ENCODE measurements at places on chromosomes 1 and 21.

DNA sequence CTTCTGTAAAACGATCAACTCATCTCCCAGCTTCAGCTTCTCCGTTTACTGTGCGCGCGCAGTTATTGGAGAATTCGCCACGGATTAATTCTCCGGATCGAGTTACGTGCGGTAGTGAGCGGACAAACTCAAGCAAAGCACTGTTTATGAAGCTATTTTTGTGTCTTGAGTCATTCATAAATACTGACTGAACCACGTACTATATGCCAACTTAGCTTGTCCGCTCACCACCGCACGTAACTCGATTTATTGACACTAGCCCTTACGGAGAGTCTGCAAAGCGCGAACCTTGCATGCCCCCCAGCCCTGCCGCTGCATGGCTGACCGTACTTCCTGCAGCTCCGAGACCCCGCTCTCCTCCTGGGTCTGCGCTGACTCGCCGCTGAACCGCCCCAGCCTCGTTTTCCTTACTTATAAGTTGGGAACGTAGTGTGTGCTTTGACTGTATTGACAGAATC lies 773 bp downstream of the CHD1L start:
- peaks cover 2% of the 10 kb centered on the region for H3K27me3 ChIP-seq
- H3K4me3 ChIP-seq = peak overlapping the region; percentile 76
- H3K27ac ChIP-seq = peak overlapping the region; percentile 46
- peaks cover 11% of the 10 kb centered on the region for H3K4me1 ChIP-seq
- H3K36me3 ChIP-seq = peaks cover 4% of the 10 kb centered on the region

DNA sequence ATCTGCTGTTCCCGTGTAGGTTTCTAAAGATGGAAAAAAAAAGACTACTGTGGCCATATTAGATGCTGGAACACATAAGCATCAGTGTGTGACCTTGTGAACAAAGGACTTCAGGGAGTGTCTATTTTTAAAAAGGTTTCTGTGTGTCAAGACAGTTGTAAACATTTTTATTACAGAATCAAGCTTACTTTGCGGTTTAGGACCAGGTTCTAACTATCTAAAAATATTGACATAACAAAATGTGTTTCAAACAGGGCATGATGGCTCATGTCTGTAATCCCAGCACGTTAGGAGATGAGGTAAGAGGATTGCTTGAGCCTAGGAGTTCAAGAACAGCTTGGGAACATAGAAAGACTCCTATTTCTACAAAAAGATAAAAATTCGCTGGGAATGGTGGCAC lies 7.1 kb upstream of the DDI2 start:
- no peak overlapping the region for H3K27ac ChIP-seq
- H3K36me3 ChIP-seq = no peaks in the 10 kb centered on the region
- H3K4me3 ChIP-seq = no peak overlapping the region
- DNase-seq = no peak
- no peaks in the 10 kb centered on the region for H3K27me3 ChIP-seq
- H3K4me1 ChIP-seq = no peaks in the 10 kb centered on the region

GRCh38 chr1:167832693-167833092 lies 81.2 kb downstream of the ADCY10 start:
- H3K36me3 ChIP-seq = no peaks in the 10 kb centered on the region
- no peaks in the 10 kb centered on the region for H3K4me1 ChIP-seq
- no peak for DNase-seq
- no peak overlapping the region for H3K4me3 ChIP-seq
- H3K27ac ChIP-seq = no peak overlapping the region

GRCh38 chr1:204685236-204686006 lies at the start of gene LRRN2:
Gene LRRN2, minus strand, starts transcription at chr1:204685738. Its CDS starts 65,746 bp downstream, at chr1:204619992.
- H3K36me3 ChIP-seq = no peaks in the 10 kb centered on the region
- H3K27me3 ChIP-seq = peaks cover 72% of the 10 kb centered on the region
- peaks cover 9% of the 10 kb centered on the region for H3K4me1 ChIP-seq
- DNase-seq = no peak

DNA sequence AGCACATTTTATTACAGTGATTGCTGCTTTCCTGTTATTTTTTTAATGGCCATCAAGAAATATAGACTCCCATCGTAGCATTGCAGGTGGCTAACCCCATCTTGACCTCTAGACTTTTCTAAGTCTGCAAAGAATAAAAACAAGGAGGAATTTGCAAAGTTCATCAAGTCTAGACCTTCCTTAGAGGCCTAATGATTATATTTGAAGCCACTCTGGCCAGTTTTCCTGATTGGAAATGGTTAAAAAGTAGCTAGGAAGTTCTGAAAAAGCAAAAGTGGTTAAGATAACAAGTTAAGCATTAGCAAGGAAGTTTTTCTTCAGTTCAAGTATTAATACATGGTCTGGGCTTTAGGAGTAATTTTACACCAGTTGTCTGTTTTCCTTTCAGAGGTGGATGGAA lies 16.7 kb upstream of the KCNJ15 start:
- DNase-seq = no peak
- H3K4me1 ChIP-seq = no peaks in the 10 kb centered on the region
- no peak overlapping the region for H3K4me3 ChIP-seq
- H3K27me3 ChIP-seq = no peaks in the 10 kb centered on the region
- H3K36me3 ChIP-seq = no peaks in the 10 kb centered on the region
- H3K27ac ChIP-seq = no peak overlapping the region

- H3K4me3 ChIP-seq = no peak overlapping the region
- no peaks in the 10 kb centered on the region for H3K27me3 ChIP-seq
- H3K27ac ChIP-seq = no peak overlapping the region
- peaks cover 28% of the 10 kb centered on the region for H3K4me1 ChIP-seq
Measured at GRCh38 chr1:201697174-201697573, 131.8 kb upstream of the IPO9 start.

- peak within 1 kb of the TSS; percentile 83 for H3K4me3 ChIP-seq
- H3K27ac ChIP-seq = peak within 1 kb of the TSS; percentile 99
- H3K4me1 ChIP-seq = no peaks in the 10 kb centered on the region
- peak; percentile 100 for DNase-seq
- H3K36me3 ChIP-seq = peaks cover 3% of the 10 kb centered on the region
Measured at GRCh38 chr1:150363426-150364230, at the start of gene RPRD2. Gene RPRD2, plus strand, starts transcription at chr1:150364147. Its CDS starts 568 bp downstream, at chr1:150364715.

GRCh38 chr1:192418552-192419285 lies 101.9 kb downstream of the RGS21 start:
- H3K27me3 ChIP-seq = no peaks in the 10 kb centered on the region
- H3K36me3 ChIP-seq = no peaks in the 10 kb centered on the region

DNA sequence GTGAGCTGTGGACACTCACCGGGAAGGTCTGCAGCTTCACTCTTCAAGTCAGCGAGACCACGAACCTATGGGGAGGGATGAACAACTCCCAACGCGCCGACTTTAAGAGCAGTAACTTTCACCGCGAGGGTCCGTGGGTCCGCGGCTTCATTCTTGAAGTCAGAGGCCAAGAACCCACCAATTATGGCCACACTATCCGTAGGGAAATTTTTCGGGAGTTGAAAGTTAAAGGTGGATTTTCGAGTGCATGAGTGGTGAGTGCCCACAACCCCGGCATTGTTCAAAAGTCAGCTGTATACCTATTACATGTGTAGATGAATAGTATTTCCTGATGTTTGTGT lies 19.7 kb downstream of the EXOC8 start:
- H3K4me1 ChIP-seq = no peaks in the 10 kb centered on the region
- H3K4me3 ChIP-seq = no peak overlapping the region
- no peak overlapping the region for H3K27ac ChIP-seq
- H3K27me3 ChIP-seq = no peaks in the 10 kb centered on the region

DNA sequence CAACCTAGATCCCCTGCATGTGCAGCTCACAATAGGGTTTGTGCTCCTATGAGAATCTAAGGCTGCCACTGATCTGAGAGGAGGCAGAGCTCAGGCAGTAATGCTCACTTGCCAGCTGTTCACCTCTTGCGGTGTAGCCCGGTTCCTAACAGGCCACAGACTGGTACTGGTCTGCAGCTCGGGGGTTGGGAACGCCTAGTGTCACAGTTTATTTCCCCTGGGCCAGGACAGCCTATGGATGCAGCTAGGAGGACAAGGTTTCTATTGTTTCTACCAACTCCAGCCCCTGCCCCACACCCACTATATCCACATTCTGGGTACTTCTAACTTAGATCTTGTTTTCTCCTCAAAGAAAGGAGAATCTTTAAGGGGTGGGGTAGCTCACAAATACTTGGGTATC lies 58.7 kb upstream of the PRRC2C start:
- no peaks in the 10 kb centered on the region for H3K36me3 ChIP-seq
- no peak overlapping the region for H3K27ac ChIP-seq
- H3K4me1 ChIP-seq = peaks cover 2% of the 10 kb centered on the region

- no peaks in the 10 kb centered on the region for H3K4me1 ChIP-seq
- H3K4me3 ChIP-seq = no peak overlapping the region
- H3K36me3 ChIP-seq = no peaks in the 10 kb centered on the region
Measured at GRCh38 chr1:95532335-95532734, 298.3 kb downstream of the RWDD3 start.

DNA sequence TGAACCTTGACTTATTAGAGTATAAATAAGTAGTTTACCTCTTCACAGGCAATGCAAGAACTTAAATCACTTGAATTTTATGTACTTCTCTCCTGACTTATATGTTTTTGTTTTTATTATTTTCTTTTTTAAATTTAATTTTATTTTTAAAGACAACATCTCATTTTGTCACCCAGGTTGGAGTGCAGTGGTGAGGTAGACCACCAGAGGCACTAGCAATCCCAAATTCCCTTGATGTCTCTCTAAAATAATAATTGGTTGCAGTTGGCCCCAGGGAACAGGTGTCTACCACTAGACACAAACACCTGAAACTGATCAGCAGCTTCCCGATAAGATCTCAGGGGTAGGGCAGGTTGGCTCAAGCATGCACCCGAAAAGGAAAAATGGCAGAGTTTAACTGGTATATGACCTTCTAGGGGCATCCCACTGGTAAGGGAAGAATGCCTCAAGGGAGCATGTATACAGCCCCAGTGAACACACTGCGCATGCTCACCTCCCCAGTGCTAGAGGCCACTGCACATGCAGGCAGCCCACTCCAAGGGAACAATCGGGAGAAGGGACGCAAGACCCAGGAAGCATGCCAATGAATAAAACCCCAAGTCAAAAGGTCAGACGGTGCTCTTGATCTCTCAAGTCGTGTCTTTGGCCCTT lies 14.6 kb downstream of the EXOC8 start:
- no peak for DNase-seq
- H3K36me3 ChIP-seq = no peaks in the 10 kb centered on the region
- no peak overlapping the region for H3K27ac ChIP-seq
- no peaks in the 10 kb centered on the region for H3K4me1 ChIP-seq

DNA sequence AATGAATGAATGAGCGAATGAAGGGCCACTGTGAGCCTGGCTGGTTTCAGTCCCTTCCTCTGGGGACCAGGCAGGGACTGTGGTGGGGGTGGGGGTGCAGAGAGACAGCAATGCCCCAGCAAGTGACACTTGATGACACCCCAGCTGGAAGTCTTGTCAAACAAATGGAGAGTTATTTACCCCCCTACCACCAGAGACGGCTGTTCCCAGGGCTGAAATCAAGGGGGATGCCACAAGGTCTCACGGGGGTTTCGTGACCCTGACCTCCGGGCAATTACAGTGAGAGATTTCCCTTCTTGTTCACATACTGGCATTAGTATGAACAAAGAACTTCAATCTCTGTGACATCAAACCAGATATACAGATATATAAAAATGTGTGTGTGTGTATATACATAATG lies 34.0 kb upstream of the LMO4 start:
- H3K4me3 ChIP-seq = no peak overlapping the region
- peaks cover 20% of the 10 kb centered on the region for H3K27me3 ChIP-seq
- no peaks in the 10 kb centered on the region for H3K36me3 ChIP-seq

GRCh38 chr1:53704804-53705445 lies 34.0 kb downstream of the GLIS1 start:
- H3K4me1 ChIP-seq = no peaks in the 10 kb centered on the region
- no peak for DNase-seq
- no peaks in the 10 kb centered on the region for H3K27me3 ChIP-seq
- no peak overlapping the region for H3K27ac ChIP-seq
- H3K4me3 ChIP-seq = no peak overlapping the region

DNA sequence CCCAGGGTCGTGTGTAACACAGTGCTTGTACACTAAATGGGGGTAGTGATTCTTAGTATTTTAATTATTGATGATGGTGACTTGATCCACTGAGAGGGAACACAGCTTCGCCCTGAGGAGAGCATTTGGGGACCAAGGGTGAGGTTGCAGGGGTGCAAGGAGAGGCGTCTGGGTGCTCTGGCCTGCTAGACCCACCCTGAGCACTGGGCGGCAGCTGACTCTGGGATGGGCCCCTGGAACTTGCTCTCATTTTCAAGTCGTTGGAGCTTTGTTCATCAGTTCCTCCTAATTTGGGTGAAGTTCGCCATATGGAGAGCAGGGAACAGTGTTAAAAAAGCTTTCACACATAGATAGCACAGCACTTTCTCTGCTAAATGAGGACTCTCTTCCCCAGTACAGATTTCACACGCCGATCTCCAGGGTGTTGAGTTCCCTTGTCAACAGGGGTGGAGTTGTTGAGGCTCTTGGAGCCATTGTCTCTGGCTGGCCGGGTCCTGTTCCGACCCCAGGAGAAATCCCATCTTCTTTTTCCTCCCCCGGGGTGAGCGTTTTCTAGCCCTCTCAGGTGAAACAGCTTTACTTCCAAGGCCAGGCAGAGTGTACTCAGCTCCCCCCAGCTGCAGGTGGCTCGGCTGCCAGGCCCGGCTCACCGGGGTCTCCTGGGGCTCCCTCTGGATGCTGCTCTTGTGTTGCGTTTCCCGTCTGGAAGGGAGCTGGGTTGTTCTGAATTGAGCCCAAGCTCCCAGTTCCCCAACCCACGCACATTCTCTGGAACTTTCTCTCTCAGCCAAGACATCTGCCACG lies 367.4 kb downstream of the RPS6KC1 start:
- DNase-seq = no peak
- H3K27me3 ChIP-seq = no peaks in the 10 kb centered on the region
- no peaks in the 10 kb centered on the region for H3K36me3 ChIP-seq
- no peak overlapping the region for H3K4me3 ChIP-seq

DNA sequence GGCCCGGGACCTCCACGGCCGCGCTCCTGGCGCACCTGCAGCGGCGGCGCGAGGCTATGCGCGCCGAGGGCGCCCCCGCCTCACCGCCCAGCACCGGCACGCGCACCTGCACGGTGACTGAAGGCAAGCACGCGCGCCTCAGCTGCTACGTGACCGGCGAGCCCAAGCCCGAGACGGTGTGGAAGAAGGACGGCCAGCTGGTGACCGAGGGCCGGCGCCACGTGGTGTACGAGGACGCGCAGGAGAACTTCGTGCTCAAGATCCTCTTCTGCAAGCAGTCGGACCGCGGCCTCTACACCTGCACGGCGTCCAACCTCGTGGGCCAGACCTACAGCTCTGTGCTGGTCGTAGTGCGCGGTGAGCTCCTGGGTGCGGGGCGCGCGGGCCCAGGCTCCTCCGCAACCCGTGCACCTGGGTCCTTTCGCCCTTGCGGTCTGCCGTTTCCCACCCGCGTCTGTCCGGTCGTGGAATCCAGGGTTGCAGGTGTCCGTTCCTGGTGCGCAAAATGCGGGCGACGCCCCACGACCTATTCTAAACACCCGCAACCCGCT lies 4.6 kb downstream of the OBSCN start:
- no peaks in the 10 kb centered on the region for H3K27me3 ChIP-seq
- DNase-seq = no peak
- peak overlapping the region; percentile 88 for H3K4me3 ChIP-seq

GRCh38 chr1:78408810-78409209 lies 82.0 kb upstream of the PTGFR start:
- H3K27ac ChIP-seq = no peak overlapping the region
- H3K27me3 ChIP-seq = no peaks in the 10 kb centered on the region
- DNase-seq = no peak
- H3K4me3 ChIP-seq = no peak overlapping the region

- no peaks in the 10 kb centered on the region for H3K27me3 ChIP-seq
- H3K36me3 ChIP-seq = no peaks in the 10 kb centered on the region
- H3K27ac ChIP-seq = no peak overlapping the region
- H3K4me1 ChIP-seq = peaks cover 4% of the 10 kb centered on the region
Measured at GRCh38 chr21:37531431-37531932, 164.9 kb downstream of the DYRK1A start.

Data from neuronal stem cell (in vitro differentiated cells).